Activated CD4-positive, alpha-beta memory T cell treated with anti-CD3 and anti-CD28 coated beads for 36 hours (primary cell): ENCODE measurements at places on chromosomes 5 and 9. TPM values are rescaled to one million over a fixed set of nuclear protein-coding genes. Genes with fewer than 3 reads are reported as not detected.

GRCh38 chr5:116722651-116723050 lies 148.0 kb upstream of the SEMA6A start:
- no peaks in the 10 kb centered on the region for H3K36me3 ChIP-seq
- H3K27ac ChIP-seq: no peak overlapping the region
- no peak overlapping the region for H3K4me3 ChIP-seq
- no peaks in the 10 kb centered on the region for H3K27me3 ChIP-seq

The ABLIM3 gene
- total RNA-seq: 0.24 TPM

GRCh38 chr9:81804306-81804705 lies 115.0 kb upstream of the TLE1 start:
- H3K4me3 ChIP-seq: no peak overlapping the region
- no peak for DNase-seq
- H3K36me3 ChIP-seq: no peaks in the 10 kb centered on the region
- H3K27me3 ChIP-seq: no peaks in the 10 kb centered on the region

The ALDH1A1 gene
- total RNA-seq: not detected

DNA sequence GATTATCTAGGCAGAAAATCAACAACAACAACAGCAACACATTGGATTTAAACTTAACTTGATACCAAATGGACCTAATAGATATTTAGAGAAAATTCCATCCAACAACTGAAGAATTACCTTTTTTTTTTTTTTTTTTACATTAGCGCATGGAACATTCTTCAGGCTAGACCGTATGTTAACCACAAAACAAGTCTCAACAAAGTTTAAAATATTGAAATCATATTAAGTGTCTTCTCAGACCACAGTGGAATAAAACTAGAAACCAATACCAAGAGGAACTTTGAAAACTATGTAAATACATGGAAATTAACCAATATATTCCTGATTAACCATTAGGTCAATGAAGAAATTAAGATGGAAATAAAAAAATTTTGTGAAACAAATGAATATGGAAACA lies 315.8 kb downstream of the CSNK1G3 start:
- no peak overlapping the region for H3K27ac ChIP-seq
- H3K4me1 ChIP-seq: no peaks in the 10 kb centered on the region
- no peak overlapping the region for H3K4me3 ChIP-seq
- no peaks in the 10 kb centered on the region for H3K36me3 ChIP-seq
- H3K27me3 ChIP-seq: no peaks in the 10 kb centered on the region

DNA sequence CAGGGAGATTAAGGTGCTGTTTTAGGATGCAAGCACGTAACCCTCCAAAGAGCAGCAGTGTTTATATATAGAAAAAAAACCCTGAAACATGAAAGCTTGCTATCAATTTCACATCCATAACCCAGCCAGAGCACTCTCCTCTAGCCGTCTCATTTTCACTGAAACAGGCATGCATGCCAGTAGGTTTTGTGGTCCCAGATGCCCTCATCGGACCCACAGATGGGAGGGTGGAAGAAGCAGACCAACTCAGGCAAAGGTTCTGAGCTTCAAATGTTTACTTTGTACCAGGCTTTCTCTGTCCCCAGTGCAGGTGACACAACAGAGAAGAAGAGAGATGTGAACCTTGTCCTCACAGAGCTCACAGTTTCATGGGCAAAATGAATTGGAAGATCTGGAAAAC lies 127.4 kb upstream of the ATP10B start:
- DNase-seq: no peak
- no peaks in the 10 kb centered on the region for H3K4me1 ChIP-seq
- no peak overlapping the region for H3K4me3 ChIP-seq
- peaks cover 5% of the 10 kb centered on the region for H3K27me3 ChIP-seq
- H3K27ac ChIP-seq: no peak overlapping the region

The SPATA31E1 gene
- total RNA-seq: not detected

DNA sequence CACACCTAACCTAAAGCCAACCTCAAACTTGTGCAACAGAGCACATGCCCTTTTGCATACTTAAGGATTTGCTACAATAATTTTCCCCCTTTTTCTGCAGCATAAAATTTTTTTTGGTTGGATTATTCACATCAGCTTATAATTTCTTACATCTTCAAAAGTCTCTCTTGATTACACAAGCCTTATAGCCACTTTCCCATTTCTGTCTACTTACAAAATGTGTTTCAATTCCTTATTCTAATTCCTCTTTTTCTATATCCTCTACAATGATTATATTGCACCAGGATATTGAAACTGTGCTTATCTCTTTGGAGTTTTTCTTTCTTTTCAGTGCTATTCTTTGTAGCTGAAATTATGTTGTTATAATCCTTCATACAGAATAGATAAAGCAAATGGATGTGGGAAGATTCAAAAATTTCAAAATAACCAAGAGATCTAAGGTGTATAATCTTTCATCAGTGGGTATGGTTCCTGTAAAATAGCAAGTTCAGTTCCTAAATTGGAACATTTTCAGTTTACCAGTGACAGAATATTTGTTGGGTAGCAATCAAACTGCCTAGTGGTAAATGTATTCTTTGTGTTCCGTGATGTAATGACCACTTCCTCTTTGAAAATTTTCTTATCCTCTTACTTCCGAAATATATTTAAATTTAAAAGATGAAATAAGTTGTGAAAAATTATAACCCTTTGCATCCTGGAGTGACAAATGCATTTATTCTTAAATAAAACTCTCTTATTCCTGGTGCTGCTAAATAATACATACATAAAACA lies 386.8 kb upstream of the CHD1 start:
- H3K4me3 ChIP-seq: no peak overlapping the region
- no peak overlapping the region for H3K27ac ChIP-seq
- no peak for DNase-seq

GRCh38 chr5:145161391-145161790 lies 673.8 kb downstream of the PRELID2 start:
- no peaks in the 10 kb centered on the region for H3K4me1 ChIP-seq
- H3K27me3 ChIP-seq: no peaks in the 10 kb centered on the region
- no peak overlapping the region for H3K4me3 ChIP-seq

- no peak overlapping the region for H3K27ac ChIP-seq
- DNase-seq: no peak
- H3K36me3 ChIP-seq: no peaks in the 10 kb centered on the region
Measured at GRCh38 chr5:92514896-92515295, 1066.1 kb downstream of the NR2F1-AS1 start.

DNA sequence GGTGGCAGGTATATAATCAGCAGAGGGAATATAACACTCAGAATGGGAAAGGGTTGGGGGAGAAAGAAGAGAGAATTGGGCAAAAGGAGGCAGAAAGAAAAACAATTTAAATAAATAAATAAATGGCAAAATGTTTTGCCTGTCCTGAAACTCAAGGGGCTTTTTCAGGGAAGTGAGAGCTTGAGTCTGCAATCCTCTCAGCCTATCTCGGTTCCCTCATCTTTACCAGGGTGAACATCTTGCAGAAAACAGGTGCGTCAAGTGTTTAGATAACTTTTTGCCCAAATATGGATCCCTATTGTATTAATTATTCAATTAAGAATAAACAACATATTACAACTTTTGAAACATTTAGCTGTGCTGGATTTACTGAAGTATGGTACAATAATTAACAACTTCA lies 343.0 kb upstream of the EDIL3 start:
- DNase-seq: no peak
- no peak overlapping the region for H3K4me3 ChIP-seq
- H3K27me3 ChIP-seq: no peaks in the 10 kb centered on the region
- no peaks in the 10 kb centered on the region for H3K4me1 ChIP-seq
- H3K36me3 ChIP-seq: no peaks in the 10 kb centered on the region

DNA sequence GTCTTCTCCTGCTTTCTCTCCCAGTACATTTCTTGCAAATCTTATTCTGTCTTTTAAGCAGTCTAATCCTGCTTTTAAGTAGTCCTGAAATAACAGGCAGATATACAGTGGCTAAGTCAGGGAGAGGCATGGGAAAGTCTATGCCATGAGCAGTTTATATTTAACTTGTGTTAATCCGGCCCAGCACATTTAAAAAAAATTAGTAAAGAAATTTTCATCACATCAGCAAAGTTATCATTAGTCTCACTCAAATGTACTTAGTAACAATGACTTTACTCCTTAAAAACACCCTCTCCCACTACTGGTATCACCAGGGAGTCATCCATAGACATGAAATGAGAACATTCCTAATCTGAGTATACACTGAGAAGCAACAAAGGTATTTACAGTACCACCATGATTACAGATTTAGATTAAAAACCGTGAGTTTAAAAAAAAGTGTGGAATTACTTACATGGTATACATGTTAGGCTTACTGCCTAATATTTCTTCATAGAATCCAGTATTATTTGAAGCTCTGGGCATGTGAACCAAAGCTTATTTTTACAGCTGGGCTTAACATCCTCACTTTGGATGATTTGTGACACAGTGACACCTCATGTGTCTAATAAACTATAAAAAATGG lies 75.9 kb upstream of the DAB2 start:
- no peaks in the 10 kb centered on the region for H3K4me1 ChIP-seq
- H3K4me3 ChIP-seq: no peak overlapping the region
- H3K27me3 ChIP-seq: peaks cover 5% of the 10 kb centered on the region
- H3K36me3 ChIP-seq: no peaks in the 10 kb centered on the region
- DNase-seq: no peak
- no peak overlapping the region for H3K27ac ChIP-seq

GRCh38 chr9:14220256-14220655 lies 93.7 kb downstream of the NFIB start:
- no peak for DNase-seq
- H3K4me3 ChIP-seq: no peak overlapping the region
- peaks cover 4% of the 10 kb centered on the region for H3K27me3 ChIP-seq
- no peak overlapping the region for H3K27ac ChIP-seq

The ADAMTS6 gene
- total RNA-seq: 0.44 TPM

The NUTM2F gene
- not detected for total RNA-seq

DNA sequence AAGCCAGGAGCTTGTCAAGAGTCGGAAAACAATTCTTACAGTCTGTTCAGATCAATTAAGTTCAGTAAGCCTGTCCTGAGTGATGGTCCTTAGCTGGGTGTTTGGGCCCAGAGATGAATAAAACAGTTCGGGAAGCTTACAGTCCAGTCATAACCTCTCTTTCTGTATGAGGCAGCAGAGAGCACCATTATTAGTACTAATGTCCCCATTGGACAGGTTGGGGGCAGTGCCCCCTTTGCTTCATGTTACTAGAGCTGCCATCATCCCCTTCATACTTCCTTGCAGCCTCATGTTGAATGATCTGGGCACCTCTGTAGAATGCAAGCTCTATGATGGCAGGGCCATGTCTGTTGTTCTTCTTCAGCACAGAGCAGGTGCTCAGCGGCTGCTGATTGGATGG lies 9.8 kb downstream of the DOCK2 start:
- H3K27me3 ChIP-seq: no peaks in the 10 kb centered on the region
- no peak for DNase-seq
- H3K27ac ChIP-seq: peak overlapping the region; percentile 34

The PCDHB16 gene
- total RNA-seq: not detected

The SOHLH1 gene
- total RNA-seq: not detected

The IL7R gene
- total RNA-seq: 169 TPM

- no peak overlapping the region for H3K4me3 ChIP-seq
- H3K4me1 ChIP-seq: no peaks in the 10 kb centered on the region
- no peaks in the 10 kb centered on the region for H3K36me3 ChIP-seq
- no peak for DNase-seq
- H3K27ac ChIP-seq: no peak overlapping the region
Measured at GRCh38 chr5:61010467-61011454, 65.8 kb downstream of the NDUFAF2 start.

- H3K4me1 ChIP-seq: peaks cover 3% of the 10 kb centered on the region
- DNase-seq: no peak
- no peaks in the 10 kb centered on the region for H3K27me3 ChIP-seq
Measured at GRCh38 chr9:110178281-110178680, 29.7 kb downstream of the C9orf152 start.

DNA sequence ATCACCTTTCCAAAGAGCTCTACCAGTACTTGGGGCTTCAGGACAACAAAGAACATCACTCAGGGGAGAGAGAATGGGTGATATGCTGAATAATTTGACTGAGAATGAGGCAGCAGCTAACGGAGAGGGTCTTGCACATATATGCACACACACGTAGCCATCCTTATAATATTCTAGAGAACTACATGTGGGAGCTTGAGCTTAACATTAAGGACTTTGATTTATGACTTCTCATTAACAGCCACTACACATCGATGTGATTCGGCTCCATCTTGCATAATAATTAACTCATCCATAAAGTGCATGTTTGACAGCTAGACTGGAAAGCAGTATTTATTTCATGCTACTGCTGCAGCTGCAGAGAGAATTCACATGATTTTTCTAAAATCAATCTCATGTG lies 163.4 kb downstream of the RAB3C start:
- H3K27ac ChIP-seq: no peak overlapping the region
- H3K36me3 ChIP-seq: no peaks in the 10 kb centered on the region
- H3K4me1 ChIP-seq: no peaks in the 10 kb centered on the region
- H3K27me3 ChIP-seq: peaks cover 6% of the 10 kb centered on the region
- H3K4me3 ChIP-seq: no peak overlapping the region

- no peaks in the 10 kb centered on the region for H3K36me3 ChIP-seq
- H3K4me3 ChIP-seq: no peak overlapping the region
- no peaks in the 10 kb centered on the region for H3K27me3 ChIP-seq
- DNase-seq: no peak
- H3K4me1 ChIP-seq: no peaks in the 10 kb centered on the region
Measured at GRCh38 chr5:119897537-119898370, 268.4 kb downstream of the FAM170A start.

GRCh38 chr9:105993116-105993854 lies 298.9 kb downstream of the TMEM38B start:
- H3K27me3 ChIP-seq: no peaks in the 10 kb centered on the region
- DNase-seq: no peak
- no peak overlapping the region for H3K27ac ChIP-seq
- H3K4me3 ChIP-seq: no peak overlapping the region
- no peaks in the 10 kb centered on the region for H3K4me1 ChIP-seq

The FSD1L gene
- 3.6 TPM for total RNA-seq

The SETX gene
- 42.3 TPM for total RNA-seq

DNA sequence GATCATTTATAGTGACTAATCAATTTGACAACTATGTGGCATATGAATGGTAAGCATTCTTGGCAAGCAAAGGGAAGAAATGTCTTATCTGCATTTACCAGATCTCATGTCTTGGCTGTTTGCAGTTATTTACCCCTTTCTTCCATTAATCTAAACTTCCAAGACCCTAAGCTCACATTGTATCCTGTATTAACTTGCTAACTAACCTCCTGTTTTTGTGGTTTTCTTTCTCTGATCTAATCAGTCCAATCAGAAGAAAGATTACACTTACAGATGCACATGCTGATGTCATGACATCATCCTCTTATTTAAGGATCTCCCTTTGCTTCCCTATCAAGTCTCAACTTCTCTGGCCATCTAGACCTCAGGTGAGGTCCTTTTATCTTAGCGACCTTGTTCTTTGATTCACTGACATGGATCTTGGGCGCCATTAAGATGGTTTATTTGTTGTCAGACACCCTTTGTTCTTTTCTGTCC lies 95.5 kb downstream of the F2RL2 start:
- no peaks in the 10 kb centered on the region for H3K36me3 ChIP-seq
- no peaks in the 10 kb centered on the region for H3K27me3 ChIP-seq
- H3K27ac ChIP-seq: peak overlapping the region; percentile 8

GRCh38 chr9:32265037-32265436 lies 119.4 kb upstream of the ACO1 start:
- H3K36me3 ChIP-seq: no peaks in the 10 kb centered on the region
- peaks cover 8% of the 10 kb centered on the region for H3K27me3 ChIP-seq
- H3K27ac ChIP-seq: no peak overlapping the region

The FSTL4 gene
- not detected for total RNA-seq

- peak; percentile 4 for DNase-seq
- H3K4me3 ChIP-seq: no peak overlapping the region
- no peak overlapping the region for H3K27ac ChIP-seq
- no peaks in the 10 kb centered on the region for H3K36me3 ChIP-seq
- peaks cover 2% of the 10 kb centered on the region for H3K27me3 ChIP-seq
Measured at GRCh38 chr9:135526089-135526729, 5.0 kb downstream of the LCN1 start.

- peak; percentile 84 for DNase-seq
- H3K27ac ChIP-seq: no peak overlapping the region
- peaks cover 3% of the 10 kb centered on the region for H3K36me3 ChIP-seq
- H3K4me1 ChIP-seq: peaks cover 24% of the 10 kb centered on the region
- no peak overlapping the region for H3K4me3 ChIP-seq
Measured at GRCh38 chr9:93159601-93160471, 24.1 kb upstream of the WNK2 start.
